ENCODE measurements at places on chromosomes 5 and 9. TPM values are rescaled to one million over a fixed set of nuclear protein-coding genes. Genes with fewer than 3 reads are reported as not detected.

The CARD9 gene
- total RNA-seq = 0.49 TPM

- DNase-seq = no peak
Measured at GRCh38 chr5:751496-751895, 33.0 kb downstream of the ZDHHC11B start.

The PCDHB6 gene
- total RNA-seq = 0.52 TPM

The OLFML2A gene
- total RNA-seq = 6.4 TPM

The CAAP1 gene
- 57.9 TPM for total RNA-seq

The PCDHGC4 gene
- total RNA-seq = 2.3 TPM

DNA sequence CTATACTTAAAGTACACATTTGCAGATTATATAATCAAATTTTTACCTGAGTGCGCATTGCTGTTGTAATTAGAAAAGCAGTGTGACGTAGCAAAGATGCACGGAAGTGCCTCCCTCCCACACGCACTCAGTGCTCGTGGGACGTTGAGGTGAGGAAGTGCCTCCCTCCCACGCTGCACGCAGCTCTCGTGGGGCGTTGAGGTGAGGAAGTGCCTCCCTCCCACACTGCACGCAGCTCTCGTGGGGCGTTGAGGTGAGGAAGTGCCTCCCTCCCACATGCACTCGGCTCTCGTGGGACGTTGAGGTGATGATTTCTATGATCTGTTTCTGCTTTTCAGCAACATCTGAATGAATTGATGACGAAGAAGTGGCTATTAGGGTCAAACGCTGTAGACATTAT, 21.0 kb downstream of the EXOC3 start:
- no peak for DNase-seq

GRCh38 chr9:76586390-76587314, 127.7 kb downstream of the GCNT1 start:
- DNase-seq = no peak

- no peak for DNase-seq
Measured at GRCh38 chr5:175306381-175306780, 137.6 kb downstream of the DRD1 start.

The ADAM19 gene
- 13.3 TPM for total RNA-seq
